ENCODE measurements at places on chromosomes 12 and 14. TPM values are rescaled to one million over a fixed set of nuclear protein-coding genes. Genes with fewer than 3 reads are reported as not detected.

DNA sequence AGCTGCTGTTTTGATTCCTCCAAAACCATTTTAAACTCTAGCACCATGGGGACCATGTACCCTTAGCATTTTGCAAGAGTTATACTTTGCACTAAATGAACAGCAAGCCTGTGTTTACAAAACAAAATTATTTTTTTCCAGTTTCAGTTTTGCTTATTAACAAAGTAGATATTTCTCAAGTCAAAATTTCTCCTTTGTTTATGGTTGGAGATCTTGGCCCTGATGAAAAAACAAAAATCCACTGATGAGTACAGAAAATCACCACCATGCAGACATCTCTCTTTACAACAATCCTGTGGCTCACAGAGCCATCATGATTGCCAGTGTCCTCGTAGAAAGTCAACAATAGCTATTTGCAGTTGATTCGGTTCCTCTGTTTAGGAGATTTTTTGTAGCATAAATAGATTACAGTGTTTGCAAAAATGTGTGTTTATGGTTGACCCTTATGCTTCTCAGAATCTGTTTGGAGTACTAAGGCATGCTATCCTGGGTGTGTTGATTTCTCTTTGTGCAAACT, 201.1 kb upstream of the NUDT4 start:
- DNase-seq = no peak
- H3K4me3 ChIP-seq = no peak overlapping the region
- H3K27ac ChIP-seq = no peak overlapping the region
- peaks cover 40% of the 10 kb centered on the region for H3K4me1 ChIP-seq
- H3K27me3 ChIP-seq = no peaks in the 10 kb centered on the region

The KRT85 gene
- total RNA-seq = not detected

The RPL36AL gene
- total RNA-seq = 186 TPM

DNA sequence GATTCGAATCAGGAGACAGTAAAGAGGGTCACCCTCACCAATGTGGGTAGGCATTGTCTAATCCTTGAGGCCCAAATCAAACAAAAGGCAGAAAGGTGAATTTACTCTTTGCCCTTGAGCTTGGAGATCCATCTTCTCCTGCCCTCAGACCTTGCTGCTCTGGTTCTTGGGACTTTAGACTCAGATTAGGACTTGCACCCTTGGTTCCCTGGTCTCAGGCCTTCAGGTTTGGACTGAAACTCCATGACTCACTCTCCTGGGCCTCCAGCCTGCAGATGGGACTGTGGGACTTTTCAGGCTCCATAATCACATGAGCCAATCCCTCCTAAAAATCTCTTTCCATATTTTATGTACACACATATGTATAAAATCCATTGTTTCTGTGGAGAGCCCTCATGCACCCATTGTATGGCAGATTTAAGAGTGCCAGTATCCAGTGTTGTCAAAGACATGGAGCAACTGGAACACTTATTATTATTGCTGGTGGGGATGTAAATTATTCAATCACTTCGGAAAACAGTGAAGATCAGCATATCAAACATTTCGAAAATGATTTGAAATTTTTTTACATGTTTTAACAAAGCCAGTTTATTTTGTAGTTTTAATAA, 48.7 kb downstream of the EID3 start:
- H3K4me3 ChIP-seq = no peak overlapping the region
- no peak overlapping the region for H3K27ac ChIP-seq
- no peaks in the 10 kb centered on the region for H3K4me1 ChIP-seq
- peaks cover 48% of the 10 kb centered on the region for H3K36me3 ChIP-seq
- DNase-seq = no peak

The C14orf132 gene
- 17.5 TPM for total RNA-seq

The CCDC60 gene
- total RNA-seq = not detected

DNA sequence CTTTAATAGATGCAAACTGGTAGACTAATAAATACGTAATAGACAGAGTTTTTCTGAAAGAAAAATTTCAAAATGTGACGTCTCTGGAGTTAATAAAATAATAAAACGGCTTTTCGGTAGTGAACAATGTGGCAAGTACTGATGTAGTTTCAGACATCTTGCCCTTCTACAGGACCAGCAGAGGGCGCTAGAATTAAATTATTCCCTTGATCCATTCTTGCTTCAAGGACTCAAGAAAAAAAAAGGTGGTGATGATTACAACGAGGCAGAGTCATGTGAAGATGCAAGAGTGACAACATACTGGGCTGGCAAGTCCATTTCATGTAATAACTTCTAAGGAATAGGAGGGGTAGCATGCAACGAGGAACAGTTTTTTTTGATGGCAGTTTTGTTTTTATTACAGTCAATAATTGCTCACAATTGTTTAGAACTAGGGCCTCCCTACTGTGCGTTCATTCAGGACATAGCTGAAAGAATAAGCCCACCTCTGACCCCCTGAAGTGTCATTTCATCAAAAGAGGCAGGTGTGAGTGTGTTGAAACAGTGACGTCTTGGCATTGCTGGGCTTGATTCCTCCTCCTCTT, 101.0 kb upstream of the GZMB start:
- H3K27ac ChIP-seq = no peak overlapping the region
- H3K27me3 ChIP-seq = no peaks in the 10 kb centered on the region
- no peaks in the 10 kb centered on the region for H3K4me1 ChIP-seq
- H3K36me3 ChIP-seq = no peaks in the 10 kb centered on the region
- no peak overlapping the region for H3K4me3 ChIP-seq

- H3K27me3 ChIP-seq = no peaks in the 10 kb centered on the region
- no peaks in the 10 kb centered on the region for H3K36me3 ChIP-seq
- H3K4me3 ChIP-seq = no peak overlapping the region
- no peak for DNase-seq
Measured at GRCh38 chr14:103026988-103027387, 30.4 kb downstream of the CDC42BPB start.

DNA sequence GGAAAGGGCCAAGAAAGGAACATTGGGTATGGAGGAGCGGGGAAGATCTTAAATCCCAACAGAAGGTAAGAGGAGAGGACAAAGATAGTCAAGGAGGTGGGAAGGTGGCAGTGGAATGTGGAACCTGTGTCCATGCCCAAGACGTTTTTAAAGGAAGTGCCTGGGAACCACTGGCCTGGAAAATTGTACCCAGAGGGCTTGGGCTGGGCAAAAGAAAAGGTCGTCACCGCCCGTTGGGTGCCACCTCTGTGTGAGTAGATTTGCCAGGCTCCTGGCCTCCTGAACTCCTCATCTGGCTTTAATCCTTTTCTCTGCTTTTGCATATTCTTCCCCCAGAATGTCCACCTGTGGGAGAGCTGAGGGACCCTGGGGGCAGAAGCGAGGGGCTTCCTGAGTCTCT, 32.6 kb downstream of the JDP2 start:
- DNase-seq = no peak
- H3K27ac ChIP-seq = no peak overlapping the region
- H3K36me3 ChIP-seq = peaks cover 33% of the 10 kb centered on the region
- H3K4me1 ChIP-seq = peaks cover 40% of the 10 kb centered on the region
- no peak overlapping the region for H3K4me3 ChIP-seq

DNA sequence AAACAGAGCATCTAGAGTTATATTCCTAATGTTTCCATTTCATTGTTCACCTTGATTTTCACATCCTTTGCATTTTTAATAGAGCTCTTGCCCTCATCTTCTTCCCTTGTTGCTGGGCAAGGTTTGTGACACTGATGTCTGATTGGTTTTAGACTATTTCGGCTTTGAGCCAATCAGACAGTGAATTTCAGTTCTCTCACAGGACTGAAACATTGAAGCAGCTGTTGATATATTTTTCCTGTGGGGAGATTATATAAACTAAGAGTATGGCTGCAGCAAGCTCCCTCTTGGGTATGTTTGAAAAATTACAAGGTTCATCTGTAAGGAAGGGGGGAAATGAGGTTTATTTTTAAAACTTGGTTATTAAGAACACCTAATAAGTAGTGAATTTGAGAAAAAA, 51.2 kb downstream of the ATF7IP start:
- H3K36me3 ChIP-seq = no peaks in the 10 kb centered on the region
- peak; percentile 87 for DNase-seq
- H3K27ac ChIP-seq = peak overlapping the region; percentile 52
- H3K4me1 ChIP-seq = peaks cover 62% of the 10 kb centered on the region

GRCh38 chr14:61668282-61668681, 27.0 kb upstream of the HIF1A start:
- H3K4me1 ChIP-seq = no peaks in the 10 kb centered on the region
- no peak for DNase-seq
- H3K4me3 ChIP-seq = no peak overlapping the region
- no peaks in the 10 kb centered on the region for H3K36me3 ChIP-seq

The PRB2 gene
- total RNA-seq = not detected

GRCh38 chr14:22841769-22842168, 5.4 kb downstream of the MMP14 start:
- H3K27ac ChIP-seq = no peak overlapping the region
- H3K27me3 ChIP-seq = no peaks in the 10 kb centered on the region
- DNase-seq = no peak
- peaks cover 49% of the 10 kb centered on the region for H3K4me1 ChIP-seq
- H3K4me3 ChIP-seq = no peak overlapping the region

The KCNK10 gene
- 1.0 TPM for total RNA-seq

DNA sequence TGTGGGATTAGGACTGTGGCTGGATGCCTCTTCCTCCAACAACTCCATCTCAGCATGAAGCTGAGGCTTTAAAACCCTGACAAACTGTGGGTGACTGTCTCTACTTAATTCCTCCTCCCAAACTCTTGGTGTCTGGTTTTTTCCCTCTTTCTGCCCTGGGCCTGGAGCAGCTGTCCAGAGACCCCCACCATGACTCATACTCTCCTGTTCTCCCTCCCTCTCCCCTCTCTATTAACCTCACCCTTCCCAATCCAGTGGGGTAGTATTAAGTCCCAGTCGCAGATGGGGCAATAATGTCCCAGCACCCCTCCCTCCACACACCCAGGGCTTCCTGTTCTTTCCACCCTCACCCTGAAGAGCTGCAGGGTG, 2.0 kb upstream of the DNAJC14 start:
- H3K36me3 ChIP-seq = peaks cover under 1% of the 10 kb centered on the region
- no peak for DNase-seq
- H3K4me1 ChIP-seq = peaks cover 22% of the 10 kb centered on the region
- peak overlapping the region; percentile 97 for H3K27ac ChIP-seq

GRCh38 chr12:46946137-46946536, 120.3 kb upstream of the SLC38A4 start:
- no peak overlapping the region for H3K4me3 ChIP-seq
- H3K27ac ChIP-seq = no peak overlapping the region
- H3K27me3 ChIP-seq = no peaks in the 10 kb centered on the region

The WNT1 gene
- not detected for total RNA-seq

The OASL gene
- total RNA-seq = 19.3 TPM

GRCh38 chr12:83042441-83043200, 355.9 kb downstream of the TMTC2 start:
- no peaks in the 10 kb centered on the region for H3K27me3 ChIP-seq
- no peak overlapping the region for H3K4me3 ChIP-seq
- peak; percentile 21 for DNase-seq
- no peaks in the 10 kb centered on the region for H3K36me3 ChIP-seq
- H3K4me1 ChIP-seq = no peaks in the 10 kb centered on the region

- no peaks in the 10 kb centered on the region for H3K4me1 ChIP-seq
- H3K36me3 ChIP-seq = no peaks in the 10 kb centered on the region
- H3K4me3 ChIP-seq = no peak overlapping the region
- H3K27me3 ChIP-seq = no peaks in the 10 kb centered on the region
Measured at GRCh38 chr12:66724616-66725015, 45.7 kb upstream of the GRIP1 start.

The GZMB gene
- 2.9 TPM for total RNA-seq

- H3K4me1 ChIP-seq = no peaks in the 10 kb centered on the region
- H3K27ac ChIP-seq = no peak overlapping the region
- H3K36me3 ChIP-seq = no peaks in the 10 kb centered on the region
- no peak overlapping the region for H3K4me3 ChIP-seq
- DNase-seq = peak; percentile 53
Measured at GRCh38 chr14:72024043-72024407, 91.8 kb downstream of the RGS6 start.

DNA sequence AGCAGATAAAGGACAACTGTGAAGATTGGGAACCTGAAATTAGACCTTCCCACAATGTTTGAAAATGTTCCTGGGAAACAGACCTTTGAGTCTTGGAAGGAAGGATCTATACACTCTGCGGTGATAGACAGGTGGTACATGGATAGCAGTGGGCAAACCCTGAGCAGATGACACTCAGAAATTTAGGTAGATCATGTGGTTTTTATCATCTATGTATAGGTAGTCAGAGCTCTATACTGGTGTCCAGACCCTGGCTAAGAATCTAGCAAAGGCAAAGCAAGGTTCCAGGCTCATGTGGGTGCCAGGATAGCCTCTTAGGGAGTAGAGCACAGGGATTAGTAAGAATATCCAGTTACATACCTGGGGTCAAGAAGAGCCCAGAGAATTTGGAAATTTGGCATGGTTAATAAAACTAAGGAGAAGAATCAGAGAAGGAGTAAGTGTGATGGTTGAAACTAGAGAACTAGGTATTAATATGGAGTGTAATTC, 331.2 kb upstream of the FBXO33 start:
- H3K4me3 ChIP-seq = no peak overlapping the region
- H3K27me3 ChIP-seq = no peaks in the 10 kb centered on the region
- H3K36me3 ChIP-seq = no peaks in the 10 kb centered on the region
- H3K27ac ChIP-seq = no peak overlapping the region

DNA sequence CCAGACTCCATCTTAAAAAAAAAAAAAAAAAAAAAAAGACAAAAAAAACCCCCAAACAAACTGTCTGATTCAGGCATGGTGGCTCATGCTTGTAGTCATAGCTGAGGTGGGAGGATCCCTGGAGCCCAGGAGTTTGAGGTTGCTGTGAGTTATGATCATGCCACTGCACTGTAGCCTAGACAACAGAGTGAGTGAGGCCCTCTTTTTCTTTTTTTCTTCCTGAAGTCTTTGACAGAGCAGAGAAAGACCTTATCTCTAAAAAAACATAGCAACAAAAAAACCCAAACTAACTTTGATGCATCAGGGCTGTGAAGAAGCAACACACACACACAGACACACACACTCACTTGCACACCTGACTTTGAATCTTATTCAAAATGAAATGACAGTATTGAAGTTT, 7.7 kb upstream of the AMN1 start:
- H3K4me1 ChIP-seq = peaks cover 25% of the 10 kb centered on the region
- H3K27me3 ChIP-seq = no peaks in the 10 kb centered on the region
- no peak overlapping the region for H3K4me3 ChIP-seq
- DNase-seq = peak; percentile 69

DNA sequence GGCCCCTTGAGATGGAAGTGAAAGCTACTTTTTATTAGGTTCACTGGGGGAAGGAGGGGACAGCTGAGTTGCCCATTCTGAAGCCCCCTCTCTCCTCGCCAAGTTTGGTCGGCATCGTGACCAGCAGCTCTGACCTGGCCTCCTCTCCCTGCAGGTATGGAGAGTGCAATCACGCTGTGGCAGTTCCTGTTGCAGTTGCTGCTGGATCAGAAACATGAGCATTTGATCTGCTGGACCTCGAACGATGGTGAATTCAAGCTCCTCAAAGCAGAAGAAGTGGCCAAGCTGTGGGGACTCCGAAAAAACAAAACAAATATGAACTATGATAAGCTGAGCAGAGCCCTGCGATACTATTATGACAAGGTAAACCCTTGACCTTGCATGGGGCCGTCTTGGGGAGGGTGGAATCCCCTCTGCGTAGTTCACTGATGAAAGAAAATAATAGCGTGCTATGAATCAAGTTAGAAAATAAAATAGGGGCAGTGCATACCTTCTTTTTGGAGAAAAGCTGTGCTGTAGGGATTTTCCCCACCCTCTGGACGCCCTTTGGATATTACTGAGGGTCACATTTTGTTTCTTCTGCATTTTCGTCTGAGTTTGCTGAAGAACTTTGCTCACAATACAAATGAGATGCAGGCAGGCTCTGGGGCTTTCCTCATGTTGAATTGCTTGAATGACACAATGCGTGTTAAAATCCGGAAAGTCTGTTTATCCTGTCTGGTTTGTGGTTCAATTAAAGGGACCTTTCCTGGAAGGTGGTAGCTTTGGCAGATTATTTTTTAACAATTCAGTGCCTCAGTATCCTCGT, 29.4 kb downstream of the ELK3 start:
- H3K36me3 ChIP-seq = peaks cover 30% of the 10 kb centered on the region
- H3K27me3 ChIP-seq = no peaks in the 10 kb centered on the region
- peaks cover 15% of the 10 kb centered on the region for H3K4me1 ChIP-seq
- no peak overlapping the region for H3K4me3 ChIP-seq
- H3K27ac ChIP-seq = no peak overlapping the region

The HCAR3 gene
- total RNA-seq = 1.8 TPM

The DBX2 gene
- total RNA-seq = not detected
